ENCODE measurements at places on chromosomes 5 and 9.

- DNase-seq, result no peak
Observed at GRCh38 chr9:112551641-112552040, 65.0 kb downstream of the KIAA1958 start.

GRCh38 chr5:39661026-39661779 is 236.4 kb upstream of the DAB2 start:
- DNase-seq, result no peak

GRCh38 chr9:36006549-36007315 is 30.0 kb upstream of the RECK start:
- no peak for DNase-seq

DNA sequence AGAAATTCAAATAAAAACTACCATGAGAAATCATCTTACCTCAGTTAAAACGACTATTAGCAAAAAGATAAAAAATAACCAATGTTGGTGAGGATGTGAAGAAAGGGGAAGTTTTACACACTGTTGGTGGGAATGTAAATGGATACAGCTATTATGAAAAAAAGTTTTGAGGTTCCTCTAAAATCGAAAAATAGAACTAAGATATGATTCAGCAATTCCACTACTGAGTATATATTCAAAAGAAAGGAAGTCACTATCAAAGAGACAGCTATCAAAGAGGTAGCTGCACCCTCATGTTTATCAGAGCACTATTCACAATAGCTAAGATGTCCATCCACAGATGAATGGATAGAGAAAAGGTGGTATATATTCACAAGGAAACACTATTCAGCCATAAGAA is 1888.4 kb downstream of the MAT2B start:
- DNase-seq, result no peak

GRCh38 chr5:66653325-66653724 is 57.1 kb downstream of the MAST4 start:
- no peak for DNase-seq

DNA sequence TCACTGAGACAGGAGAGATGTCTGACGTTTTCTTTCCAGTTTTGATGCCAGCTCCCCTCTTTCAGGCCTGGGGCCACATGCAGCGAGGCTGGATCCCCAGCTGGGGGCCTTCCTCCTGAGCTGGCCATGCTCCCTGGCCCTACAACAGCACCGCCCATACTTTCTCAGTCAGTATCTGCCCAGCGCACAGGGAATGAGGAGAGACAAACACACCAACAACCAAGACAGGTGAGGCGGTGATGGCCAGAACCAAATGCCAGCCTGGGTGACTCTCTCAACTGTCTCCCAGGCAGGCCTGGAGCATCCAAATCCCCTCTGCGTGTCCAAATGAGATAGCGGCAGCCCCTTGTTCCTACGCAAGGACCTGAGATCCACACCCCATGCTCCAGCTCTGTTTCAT is 109.6 kb downstream of the ROR2 start:
- DNase-seq, result no peak

DNA sequence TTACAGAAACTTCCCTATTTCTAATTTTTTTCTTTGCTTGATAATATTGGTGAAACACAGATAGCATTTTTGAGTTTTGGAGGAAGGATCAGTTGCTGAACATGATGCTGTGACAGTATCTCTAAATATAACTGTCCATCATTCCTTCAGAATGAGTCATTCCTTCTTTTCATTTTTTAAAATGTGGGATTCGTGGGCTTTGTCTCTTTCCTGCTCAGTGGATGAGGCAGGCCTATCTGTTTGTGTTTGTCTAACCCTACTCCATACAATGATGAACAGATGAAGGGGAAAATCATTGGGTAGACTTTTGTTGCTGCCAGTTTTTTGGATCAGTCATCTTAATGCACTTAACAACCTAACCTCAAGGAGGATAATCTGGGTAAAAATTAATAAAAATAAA is 15.7 kb upstream of the OR13C8 start:
- no peak for DNase-seq

GRCh38 chr9:92616655-92617111 is 53.2 kb downstream of the IPPK start:
- DNase-seq, result no peak

Measured in NCI-H1417 treated with DMSO at 0.1 percent for 48 hours (cell line).